ENCODE measurements at places on chromosomes 5 and 9.
A peak's percentile ranks its signal among the peaks of the same experiment; 100 is the strongest.

GRCh38 chr9:129885018-129885669 is 49.9 kb downstream of the USP20 start:
- peak; percentile 56 for DNase-seq

DNA sequence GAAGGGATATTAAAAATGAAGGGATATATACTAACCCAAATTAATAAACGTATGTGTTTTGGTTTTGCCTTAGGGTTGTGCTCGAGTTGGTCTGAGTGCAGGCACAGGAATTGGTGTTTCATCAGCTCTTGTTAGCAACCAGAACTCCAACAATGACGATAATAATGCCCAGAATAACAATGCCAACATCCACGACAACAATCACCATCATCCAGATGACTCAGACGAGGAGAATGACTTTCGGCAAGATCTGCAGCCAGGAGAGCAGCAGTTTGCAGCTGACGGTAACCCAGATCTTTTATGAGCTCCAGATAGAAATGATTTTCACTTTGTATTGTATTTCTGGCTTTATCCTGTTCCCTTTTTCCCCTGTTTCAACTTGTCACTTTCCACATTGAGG is 33.2 kb downstream of the FBXO38 start:
- peak; percentile 67 for DNase-seq

- DNase-seq: peak; percentile 42
Measured at GRCh38 chr9:18928711-18929110, 104.3 kb downstream of the SAXO1 start.

DNA sequence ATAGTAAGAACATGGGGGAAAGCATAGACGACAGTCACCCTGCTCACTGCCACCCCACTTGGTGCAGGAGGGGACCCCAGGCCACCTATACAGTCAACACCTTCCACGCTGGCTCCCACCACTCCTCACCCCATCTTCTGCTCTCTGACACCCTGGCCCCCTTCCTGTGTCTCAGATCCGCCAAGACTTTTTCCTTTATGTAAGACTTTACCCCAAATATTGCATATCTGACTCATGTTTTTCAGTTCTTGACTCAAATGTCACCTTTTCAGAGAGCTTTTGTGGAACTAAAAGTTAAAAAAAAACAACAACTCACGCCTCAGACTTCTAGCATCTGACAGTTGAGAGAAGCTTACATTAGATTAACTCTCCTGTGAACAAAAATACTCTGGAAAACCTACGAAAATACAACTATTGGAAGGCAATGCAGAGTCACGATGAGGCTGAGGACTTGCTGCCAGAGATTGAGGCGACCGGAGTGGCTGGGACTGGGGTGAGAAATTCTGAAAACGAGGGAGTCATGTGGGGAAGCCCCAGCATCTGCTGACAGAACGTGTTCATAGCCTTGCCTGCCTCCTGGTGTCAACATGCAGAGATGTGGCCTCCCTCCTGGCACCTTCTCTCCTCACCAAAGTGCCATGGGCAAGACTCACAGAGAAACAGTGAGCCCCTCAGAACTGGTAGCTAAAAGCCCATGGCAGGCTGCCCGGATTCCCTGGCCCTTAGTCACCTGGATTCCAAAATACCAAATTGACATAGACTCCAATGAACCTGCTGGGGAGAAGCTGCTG is 22.4 kb upstream of the FCN2 start:
- DNase-seq: peak; percentile 47

GRCh38 chr9:107285286-107285685 is 2.2 kb downstream of the RAD23B start:
- no peak for DNase-seq

GRCh38 chr5:36728697-36729543 is 122.5 kb downstream of the SLC1A3 start:
- DNase-seq: peak; percentile 78

- DNase-seq: no peak
Measured at GRCh38 chr9:105248691-105249090, 4.2 kb downstream of the SLC44A1 start.

DNA sequence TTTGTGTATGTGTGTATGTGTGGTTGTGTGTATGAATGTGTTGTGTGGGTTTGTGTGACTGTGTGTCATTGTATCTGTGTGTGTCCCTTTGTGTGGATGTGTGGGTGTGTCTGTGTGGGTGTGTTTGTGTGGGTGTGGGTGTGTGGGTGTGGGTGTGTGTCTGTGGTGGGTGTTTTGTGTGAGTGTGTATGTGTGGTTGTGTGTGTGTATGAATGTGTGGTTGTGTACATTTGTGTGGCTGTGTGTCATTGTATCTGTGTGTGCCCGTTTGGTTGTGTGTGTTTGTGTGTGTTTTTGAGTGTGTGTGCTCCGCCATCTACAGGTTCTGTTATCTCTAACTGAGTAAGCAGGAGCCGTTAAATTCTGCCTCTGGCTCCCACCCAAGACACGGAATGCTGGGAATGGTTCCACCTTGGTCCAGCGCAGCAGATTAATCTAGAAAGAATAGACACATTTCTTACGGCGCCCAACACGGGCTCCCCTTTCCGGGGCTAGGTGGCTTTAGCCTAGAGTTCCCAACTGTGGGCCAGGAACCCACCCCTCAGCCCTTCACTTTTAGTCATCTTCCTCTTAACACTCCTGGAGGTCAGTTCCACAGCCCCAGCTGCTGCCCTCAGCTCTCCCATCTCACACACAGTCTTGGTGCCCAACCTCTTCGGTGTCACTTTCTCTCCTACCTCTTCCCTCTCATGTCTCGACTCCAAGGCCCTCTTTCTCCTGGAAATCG is 197.1 kb downstream of the TTLL11 start:
- peak; percentile 52 for DNase-seq

DNA sequence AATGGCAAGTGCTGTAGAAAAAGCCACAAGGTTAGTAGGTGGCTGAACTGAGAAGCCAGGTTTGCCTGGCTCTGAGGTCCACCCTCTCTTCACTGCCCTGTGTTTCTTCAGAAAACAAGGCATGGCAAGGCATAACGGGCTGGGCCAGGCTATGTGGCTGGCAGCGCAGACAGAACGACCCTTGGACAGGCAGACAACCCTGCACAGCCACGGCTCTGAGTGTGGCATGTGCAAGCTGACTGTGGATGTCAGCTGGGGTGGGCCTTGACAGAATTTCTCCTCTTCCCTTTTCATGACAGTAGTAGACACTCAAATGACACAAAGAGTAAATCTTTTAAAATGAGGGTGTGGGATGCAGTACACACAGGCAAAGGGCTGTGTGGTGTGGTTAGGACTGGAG is 81.7 kb downstream of the MACROH2A1 start:
- no peak for DNase-seq

- DNase-seq: no peak
Measured at GRCh38 chr9:107698779-107699178, 209.2 kb upstream of the KLF4 start.

DNA sequence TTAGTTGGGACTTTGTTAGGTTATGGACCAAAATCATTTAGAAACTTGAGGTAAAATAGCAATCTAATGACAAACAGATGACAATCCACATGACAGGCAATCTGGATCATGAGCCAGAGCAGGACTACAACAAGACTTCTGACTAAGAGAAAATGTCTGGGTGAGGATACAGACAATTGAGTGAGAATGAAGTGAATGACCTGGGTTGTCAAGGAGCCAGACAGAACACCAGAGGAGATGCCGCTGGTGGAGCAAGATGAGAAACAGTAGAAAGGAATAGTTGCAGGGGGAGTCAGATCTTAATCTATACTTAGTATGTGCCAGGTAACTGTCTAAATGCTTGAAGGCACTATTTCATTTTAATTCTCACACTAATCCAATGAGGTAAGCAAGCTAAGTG is 277.8 kb downstream of the PRELID2 start:
- no peak for DNase-seq

DNA sequence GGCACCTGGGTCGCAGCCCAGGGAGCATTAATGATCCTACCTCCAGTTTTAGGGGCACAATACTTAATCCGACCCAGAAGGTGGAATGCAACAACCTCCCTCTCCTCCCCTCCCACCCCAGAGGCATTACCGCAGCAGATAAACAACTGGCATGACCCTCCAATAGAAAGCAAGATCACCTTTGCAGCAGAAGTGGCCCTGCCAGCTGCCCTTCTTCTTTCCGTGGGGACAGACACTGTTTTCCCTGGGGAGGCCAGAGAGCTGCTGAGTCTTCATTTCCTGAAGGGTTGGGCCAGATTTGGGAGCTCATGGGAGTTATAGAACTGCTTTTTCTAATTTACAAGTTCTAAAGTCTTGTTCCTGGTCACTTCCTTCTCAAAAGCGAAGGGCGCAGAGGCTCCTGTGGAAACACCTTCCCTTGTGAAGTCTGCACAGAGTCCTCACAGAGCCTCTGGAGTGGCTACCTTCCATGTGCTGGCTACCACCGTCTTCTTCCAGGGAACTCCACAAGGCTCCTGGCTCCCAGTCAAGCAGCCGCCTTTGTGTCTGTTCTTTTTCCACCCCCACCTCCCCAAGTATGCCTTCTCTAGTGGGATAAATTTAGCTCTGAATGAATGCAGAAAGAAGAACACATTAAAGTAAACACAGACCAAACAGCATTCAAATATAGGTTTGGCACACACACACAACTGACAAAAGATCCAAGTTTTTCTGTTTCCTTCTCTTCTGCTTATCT is 8.0 kb upstream of the PALM2AKAP2 start:
- no peak for DNase-seq

- peak; percentile 52 for DNase-seq
Measured at GRCh38 chr5:171415115-171415730, 4.2 kb upstream of the FGF18 start.

DNA sequence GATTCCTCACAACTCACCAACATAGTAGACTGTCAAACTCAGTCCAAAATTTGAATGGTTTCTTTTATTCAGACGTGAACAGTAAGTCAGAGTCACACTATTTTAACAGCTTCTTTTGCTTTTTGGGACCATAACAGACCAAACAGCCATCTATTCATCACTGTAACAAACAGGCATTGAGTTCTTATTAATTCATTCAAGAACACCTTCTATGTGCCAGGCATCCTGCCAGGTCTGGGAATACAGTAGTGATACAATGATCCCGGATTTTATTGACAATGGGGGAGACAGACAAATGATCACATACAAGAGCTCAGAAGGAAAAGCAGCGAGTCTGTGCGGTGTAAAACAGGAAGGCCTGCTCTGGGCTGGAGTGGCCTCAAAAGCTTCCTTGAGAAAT is 153.3 kb upstream of the ERCC6L2 start:
- DNase-seq: no peak

All from ELR (cell line).